ENCODE measurements at places on chromosomes 4 and X. TPM values are rescaled to one million over a fixed set of nuclear protein-coding genes. Genes with fewer than 3 reads are reported as not detected.

The IGSF1 gene
- not detected for total RNA-seq

The JADE1 gene
- 27.7 TPM for total RNA-seq

The TBC1D19 gene
- 52.0 TPM for total RNA-seq

The MAGEA4 gene
- total RNA-seq, result not detected

GRCh38 chrX:64205441-64205734 is at the start of gene AMER1:
AMER1 (minus strand) TSS chrX:64205708; CDS start chrX:64193286, 12,422 bp downstream.
- peak within 1 kb of the TSS; percentile 95 for H3K27ac ChIP-seq
- no peak for DNase-seq
- H3K27me3 ChIP-seq, result no peaks in the 10 kb centered on the region
- H3K36me3 ChIP-seq, result no peaks in the 10 kb centered on the region
- peaks cover 5% of the 10 kb centered on the region for H3K4me1 ChIP-seq

- no peak overlapping the region for H3K4me3 ChIP-seq
- H3K27me3 ChIP-seq, result no peaks in the 10 kb centered on the region
- H3K4me1 ChIP-seq, result no peaks in the 10 kb centered on the region
- no peak overlapping the region for H3K27ac ChIP-seq
- DNase-seq, result peak; percentile 78
- no peaks in the 10 kb centered on the region for H3K36me3 ChIP-seq
Measured at GRCh38 chrX:13223868-13224567, 95.8 kb downstream of the ATXN3L start.

DNA sequence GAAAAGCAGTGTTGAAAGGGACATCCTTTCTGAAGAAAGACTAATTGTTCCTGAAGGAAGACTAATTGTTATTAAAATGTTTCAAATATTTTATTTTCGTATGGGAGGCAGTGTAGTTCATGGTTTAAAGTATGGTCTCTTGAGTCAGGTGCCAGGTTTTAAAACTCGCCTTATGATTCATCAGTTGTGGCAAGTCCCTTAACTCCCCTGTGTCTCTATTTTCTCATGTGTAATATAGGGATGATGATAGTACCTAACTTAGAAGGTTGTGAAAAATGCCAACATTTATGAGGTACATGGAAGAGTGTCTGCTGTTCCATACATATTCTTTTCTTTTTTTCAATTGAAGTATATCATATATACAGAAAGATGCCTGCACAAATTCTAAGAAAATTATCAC is 414.2 kb upstream of the DIPK2B start:
- no peak overlapping the region for H3K27ac ChIP-seq
- no peaks in the 10 kb centered on the region for H3K36me3 ChIP-seq

All from stomach (tissue), 19 donors.